ENCODE measurements at places on chromosomes 6 and 20.
A peak's percentile ranks its signal among the peaks of the same experiment; 100 is the strongest.

- DNase-seq: no peak
Observed at GRCh38 chr20:6341491-6341890, 218.7 kb upstream of the FERMT1 start.

GRCh38 chr6:90079560-90080490 lies 185.6 kb downstream of the GJA10 start:
- no peak for DNase-seq

GRCh38 chr6:13009031-13009430 lies 292.5 kb downstream of the PHACTR1 start:
- DNase-seq: no peak

DNA sequence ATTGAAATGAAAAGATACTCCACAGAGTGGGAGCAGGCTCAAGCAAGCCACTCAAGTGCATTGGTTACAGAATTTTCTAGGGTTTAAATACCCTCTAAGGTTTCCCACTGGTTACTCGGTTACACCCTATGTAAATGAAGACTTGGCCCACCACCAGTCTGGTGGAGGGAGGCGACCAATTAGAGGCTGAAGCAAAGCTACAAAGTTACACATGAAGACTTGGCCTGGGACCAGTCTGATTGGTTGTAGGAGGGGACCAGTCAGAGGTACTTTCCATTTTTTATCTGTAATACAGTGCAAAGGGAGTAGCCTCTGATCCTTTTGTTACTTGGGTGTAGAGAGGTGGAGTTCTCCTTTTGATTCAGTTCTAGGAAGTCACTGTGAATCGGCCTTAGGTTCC lies 7.6 kb downstream of the SRSF12 start:
- DNase-seq: no peak

DNA sequence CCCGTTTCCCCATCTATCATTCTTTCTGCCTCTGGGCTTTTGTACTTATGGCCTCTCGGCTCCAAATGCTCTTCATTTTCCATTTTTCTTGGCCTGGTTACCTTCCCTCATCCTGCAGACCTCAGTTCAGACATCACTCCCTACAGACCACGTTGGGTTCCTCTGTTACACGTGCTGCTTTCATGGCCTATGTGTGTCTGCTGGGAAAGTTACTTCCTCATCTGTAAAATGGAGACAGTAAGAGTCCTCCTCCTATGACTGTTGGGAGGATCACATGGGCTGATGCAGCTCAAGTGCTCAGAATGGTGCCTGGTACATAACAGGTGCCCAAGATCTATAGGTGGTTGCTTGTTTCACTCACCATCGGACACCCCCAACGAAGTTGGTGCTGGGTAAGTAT lies 13.5 kb downstream of the KCNK17 start:
- no peak for DNase-seq

DNA sequence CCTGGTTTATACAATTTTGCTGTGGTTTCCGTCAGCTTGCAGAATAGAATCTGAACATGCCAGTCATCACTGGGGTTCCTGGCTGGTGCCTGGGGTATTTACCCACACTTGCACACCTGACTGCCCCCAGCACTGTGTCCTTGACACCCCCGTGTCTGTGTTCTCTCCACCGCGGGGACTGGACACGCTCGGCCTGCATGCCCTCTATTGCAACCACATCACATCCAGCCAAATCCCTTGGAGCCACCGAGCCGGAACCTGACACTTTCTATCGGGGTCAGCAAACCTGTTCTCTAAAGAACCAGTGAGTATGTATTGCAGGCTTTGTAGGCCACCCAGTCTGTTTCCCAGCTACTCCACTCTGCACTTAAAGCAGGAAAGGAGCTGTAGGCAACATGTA lies 527.5 kb downstream of the PRKN start:
- no peak for DNase-seq

- DNase-seq: no peak
Observed at GRCh38 chr6:100452998-100453397, 11.7 kb downstream of the SIM1 start.

DNA sequence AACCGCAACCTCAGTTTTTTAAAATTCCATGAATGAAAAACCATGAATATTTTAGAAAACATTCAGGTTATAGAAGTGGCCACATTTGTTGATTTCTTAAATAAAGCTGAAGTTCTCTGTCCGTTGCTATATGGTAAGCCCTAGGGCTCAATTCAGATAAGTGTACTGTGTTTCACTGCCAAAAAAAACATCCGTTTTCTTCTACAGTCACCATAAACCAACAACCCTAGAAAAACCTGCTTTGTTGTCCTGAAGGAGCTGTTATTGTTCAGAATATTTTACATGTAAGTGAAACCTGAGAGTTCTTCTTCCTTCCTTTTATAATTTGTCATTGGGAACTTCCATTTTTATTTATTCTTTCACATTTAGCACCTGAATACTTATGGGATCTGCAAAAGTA lies 274.1 kb downstream of the TFAP2A start:
- no peak for DNase-seq

GRCh38 chr6:4093288-4093687 lies 14.4 kb upstream of the FAM217A start:
- peak; percentile 67 for DNase-seq

DNA sequence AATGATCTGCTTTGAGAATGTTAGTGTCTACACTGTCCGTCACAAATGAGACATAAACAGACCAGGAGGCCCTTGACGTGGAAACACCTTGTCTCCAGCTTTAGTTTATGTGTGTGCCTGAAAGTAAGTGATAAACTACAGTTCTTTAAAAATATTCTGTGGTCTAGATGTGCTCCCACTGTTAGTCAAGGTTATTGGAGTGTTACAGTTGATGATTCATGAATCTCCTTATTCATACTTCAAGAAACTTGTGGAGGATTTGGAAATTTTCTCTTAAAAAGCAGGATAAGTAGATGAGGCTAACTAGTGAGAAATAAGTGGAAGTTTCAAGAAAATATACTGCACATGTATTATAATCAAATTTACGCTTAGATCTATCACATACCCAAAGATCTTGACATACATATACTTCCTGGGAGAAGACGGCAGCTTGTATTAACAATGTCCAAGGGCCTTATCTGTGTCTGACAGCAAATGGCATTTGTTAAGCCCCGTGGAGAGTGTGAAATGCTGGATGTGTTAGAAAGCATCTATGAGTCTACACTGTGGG lies 90.5 kb upstream of the MBOAT1 start:
- no peak for DNase-seq

DNA sequence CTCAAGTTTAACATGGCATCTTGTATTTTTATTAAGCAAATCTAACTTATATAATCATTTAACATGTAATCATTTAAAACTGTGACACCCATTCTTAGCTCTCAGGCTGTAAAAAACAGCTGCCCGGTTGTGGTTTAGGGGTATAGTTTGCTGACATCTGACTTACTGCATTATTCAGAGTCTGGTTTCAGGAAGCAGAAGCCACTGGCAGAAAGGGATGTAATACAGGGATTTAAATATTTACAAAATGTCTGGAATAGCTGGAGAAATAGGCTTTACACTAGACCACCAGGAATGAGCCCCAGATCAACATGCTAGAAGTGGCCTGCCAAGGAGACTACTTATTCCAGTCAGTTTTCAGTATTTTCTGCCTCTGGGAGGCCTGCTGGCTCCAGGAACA lies 421.1 kb downstream of the CD109 start:
- DNase-seq: no peak

Measured in NCI-H524 (cell line).